ENCODE measurements at places on chromosomes 7 and 10.

DNA sequence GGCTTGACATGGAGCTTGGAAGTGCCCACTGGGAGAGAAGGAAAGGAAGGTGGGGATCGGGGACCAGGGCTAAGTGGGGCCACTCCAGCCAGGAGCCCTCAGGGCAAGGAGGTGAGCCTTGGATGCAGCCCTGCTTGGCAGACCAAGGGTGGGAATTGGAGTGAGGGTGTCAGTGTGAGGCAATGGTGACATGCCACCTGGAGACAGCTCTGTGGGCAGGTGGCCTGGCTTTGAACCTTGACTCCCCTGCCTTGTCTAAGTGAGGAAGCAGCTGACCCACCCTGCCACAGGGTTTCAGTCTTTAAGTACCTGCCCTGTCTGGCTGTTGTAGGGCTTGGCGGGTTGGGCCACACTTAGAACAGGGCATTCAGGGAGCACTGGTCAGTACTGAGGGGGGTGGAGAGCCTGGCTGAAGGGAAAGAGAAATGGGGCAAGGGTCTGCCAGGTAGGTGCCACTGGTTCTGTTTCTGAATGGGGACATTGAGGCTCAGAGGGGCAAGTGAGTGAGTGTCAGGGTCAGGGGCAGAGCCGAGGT lies 4.8 kb downstream of the RAMP3 start:
- DNase-seq, result no peak

GRCh38 chr7:150313367-150313809 lies 9.8 kb upstream of the LRRC61 start:
- no peak for DNase-seq

DNA sequence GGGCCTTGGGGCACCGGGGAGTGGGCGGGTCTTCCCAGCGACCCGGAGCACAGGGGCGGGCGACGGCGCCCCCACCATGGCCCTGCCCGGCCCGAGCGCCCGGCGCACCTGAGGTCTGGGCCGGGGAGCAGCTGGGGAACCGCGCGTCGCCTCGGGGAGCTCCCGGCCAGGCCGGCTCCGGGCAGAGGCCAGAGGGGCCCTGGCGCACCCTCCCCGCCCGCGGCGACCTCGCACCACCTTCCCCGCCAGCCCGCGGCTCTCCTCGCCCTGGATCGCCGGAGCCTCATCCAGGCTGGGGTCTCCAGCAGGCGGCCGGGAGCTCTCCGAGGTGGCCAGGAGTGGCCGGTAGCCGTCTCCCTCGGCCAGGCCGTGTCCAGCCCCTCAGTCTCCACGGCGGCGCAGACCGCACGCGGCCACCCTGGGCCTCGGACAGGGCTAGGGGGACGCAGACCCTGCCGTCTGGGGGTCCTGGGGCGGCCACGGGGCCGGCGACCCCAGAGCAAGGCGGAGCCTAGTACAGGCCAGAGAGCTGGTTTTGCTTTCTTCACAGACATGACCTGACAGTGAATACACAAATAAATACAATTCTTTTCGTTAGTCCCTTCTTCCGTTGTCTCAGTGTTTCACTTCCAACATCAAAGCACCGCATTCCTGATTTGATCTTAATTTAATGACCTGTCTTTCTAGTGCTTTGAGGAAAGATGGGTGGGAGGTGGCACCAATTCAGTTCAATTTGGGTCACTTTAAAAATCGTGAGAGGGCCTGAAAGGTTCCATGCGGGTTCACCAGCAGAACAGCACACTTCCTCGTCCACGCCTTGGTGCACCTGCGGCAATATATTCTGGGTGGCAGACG lies 356.9 kb downstream of the DNAJB6 start:
- no peak for DNase-seq

DNA sequence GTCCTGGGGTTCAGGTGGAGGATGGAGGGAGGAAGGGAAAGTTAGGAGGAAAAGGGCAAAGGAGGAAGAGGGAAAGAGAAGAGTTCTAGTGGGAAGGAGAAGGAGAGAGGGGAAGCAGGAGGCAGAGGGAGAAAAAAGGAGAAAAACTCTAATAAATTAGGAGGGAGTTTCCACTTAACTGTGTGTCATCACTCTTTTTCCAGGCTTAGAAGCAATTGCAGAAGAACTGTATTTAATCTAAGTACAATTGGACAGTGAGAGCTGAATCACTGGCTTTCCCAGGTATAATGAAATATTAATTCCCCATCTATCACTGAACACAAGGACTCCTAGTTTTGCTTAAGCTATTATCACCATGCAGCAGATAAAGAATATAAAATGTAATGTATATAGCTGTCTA lies 76.8 kb downstream of the CREB3L2 start:
- DNase-seq, result no peak

- DNase-seq, result no peak
Observed at GRCh38 chr7:105173586-105173985, 159.6 kb downstream of the KMT2E start.

DNA sequence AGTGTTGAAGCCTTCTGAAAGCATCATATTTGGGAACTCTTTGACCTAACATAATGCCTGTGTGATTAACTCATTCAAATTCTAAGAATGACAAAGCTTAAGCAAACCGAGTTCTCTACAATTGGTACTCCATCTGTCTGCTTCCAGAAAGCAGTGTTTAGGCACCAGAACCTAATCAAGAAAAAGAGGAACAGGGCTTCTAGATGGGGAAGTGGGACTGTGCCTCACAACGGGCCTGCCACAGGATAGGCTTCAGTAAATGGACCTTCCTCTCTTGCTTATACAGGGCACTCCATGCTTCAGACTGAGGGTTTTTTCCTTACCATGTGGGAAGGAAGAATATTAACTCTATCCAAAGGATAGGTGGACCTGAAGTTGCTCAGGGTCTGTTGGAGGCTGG lies 808.1 kb downstream of the XPNPEP1 start:
- no peak for DNase-seq

DNA sequence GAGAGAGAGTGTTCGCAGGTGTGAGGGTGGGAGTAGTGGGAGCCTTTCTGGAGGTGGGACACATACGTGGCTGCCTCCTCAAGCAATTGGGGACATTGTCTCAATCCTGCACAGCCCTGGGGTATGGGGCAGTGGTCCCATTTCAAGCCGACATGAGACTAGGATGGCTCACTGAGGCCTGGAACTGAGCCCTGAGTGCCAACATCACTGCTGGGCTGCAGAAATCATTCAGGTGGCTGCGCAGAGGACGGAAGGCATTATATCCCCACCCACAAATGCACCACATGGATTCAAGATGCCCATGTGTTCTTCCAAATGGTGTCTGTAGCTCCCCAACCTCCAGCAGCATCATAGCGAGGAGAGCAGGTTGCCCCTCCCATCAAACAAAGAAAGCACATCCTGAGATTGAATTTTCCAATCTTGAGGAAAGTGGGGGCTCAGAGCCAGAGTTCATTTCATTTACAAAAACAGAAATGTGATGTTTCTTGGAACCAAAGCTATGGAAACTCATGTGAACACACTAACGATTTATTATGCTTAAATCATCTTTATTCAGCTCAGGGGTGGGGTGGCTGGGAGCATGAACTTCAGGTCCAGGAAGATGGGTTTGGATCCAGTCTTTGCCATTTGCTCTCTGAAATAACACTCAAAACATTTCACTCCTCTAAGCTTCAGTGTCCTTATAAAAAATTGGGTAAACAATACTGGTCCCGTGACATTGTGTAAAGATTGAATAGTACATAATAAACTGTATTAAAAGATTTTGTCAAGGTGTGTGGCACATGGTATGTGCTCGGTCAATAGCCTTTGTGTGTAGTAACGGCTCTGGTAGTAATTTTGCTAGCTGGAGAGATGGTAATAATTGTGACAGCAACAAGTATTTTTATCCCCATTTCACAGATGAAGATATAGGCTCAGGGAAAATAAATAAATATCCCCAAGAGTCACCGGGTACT lies 4.6 kb downstream of the SFTPA2 start:
- DNase-seq, result no peak

Data from bone marrow (tissue), 2 donors.